ENCODE measurements at places on chromosomes 4 and X.

GRCh38 chrX:125620715-125621587 lies 301.3 kb downstream of the TEX13C start:
- DNase-seq = no peak

DNA sequence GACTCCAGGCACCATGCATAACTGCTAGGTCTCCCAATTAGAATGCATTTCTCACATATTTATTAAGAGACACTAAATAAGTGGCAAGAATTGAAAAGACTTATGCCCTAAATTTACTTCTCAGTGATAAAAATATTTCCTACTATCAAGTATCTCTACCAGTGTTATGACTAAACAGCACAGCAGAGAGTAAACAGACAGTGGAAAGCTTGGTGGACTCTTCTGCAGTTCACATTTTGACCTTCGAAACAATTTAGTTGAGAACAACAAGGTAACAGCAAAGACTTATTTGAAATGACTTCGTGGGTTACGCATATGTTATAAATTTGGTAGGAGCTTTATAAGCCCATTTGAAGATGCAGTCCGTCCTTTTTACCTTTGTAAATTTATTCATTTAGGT lies 16.3 kb upstream of the MAML3 start:
- no peak for DNase-seq

GRCh38 chr4:123109139-123109538 lies 186.7 kb upstream of the NUDT6 start:
- no peak for DNase-seq

DNA sequence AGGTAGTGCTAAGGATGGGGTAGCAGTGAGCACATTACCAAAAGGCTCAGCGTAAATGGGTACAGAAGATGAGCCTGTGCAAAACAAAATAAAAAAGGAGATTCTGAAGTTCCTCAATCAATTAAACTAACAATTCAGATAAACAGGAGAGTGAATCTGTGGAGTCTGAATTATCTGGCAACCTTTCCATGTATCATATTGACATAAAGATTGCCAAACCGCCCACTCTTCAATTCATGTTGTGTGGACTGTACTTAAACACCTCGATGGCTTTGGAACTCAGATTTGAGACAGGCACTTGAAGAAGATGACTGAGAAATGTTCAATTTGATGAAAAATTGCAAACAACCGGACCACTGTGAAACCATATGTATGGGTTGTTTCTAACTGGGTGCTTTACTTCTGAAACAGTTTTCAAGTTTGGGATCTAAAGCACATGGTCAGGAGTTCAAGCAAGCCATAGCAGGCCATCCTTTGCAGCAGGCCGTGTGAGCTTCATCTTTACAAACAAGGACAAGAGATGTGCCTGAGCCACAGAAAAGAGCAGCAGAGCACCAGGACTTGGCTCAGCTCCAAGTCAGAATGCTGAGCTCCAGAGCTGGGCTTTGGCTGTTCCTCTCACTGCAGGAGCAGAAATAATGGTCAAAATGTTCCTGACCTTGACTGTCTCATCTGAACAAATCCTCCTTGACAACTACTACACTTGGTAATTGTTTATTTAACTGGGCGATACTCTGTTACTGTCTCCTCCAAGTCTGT lies 108.1 kb downstream of the MGST2 start:
- no peak for DNase-seq

DNA sequence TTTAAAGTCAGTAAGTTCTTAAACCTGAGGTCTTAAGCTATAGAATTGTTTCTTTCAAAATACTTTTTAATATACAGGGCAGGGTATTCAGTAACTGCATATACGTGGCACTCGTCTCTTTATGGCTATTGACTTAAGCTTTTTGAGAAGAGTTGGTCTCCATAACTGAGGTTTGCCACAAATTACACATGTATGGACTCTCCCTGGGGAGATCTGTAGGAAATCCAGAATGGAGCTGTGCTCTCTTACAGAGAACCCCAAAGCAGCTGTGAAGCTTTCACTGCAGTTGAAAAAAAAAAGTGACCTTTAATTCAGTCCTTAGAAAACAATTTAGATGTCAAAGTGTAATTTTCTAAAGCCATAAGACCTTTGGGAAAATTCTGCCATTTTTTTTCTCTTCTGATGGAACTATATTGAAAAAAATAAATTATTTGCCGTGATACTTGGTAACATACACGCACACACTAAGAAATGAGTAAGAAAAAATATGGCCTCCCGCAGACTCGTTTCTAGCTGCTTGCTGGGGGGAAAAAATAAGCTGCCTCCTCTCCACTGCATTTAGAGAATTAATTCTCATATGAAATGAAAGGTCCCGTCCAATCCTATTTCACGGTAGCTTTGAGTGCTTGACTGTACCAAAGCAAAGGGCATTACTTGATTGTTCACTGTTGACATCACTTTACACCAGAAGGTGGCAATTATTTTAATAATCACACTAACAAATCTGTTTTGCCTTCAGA lies 159.4 kb upstream of the TENM3 start:
- DNase-seq = no peak

DNA sequence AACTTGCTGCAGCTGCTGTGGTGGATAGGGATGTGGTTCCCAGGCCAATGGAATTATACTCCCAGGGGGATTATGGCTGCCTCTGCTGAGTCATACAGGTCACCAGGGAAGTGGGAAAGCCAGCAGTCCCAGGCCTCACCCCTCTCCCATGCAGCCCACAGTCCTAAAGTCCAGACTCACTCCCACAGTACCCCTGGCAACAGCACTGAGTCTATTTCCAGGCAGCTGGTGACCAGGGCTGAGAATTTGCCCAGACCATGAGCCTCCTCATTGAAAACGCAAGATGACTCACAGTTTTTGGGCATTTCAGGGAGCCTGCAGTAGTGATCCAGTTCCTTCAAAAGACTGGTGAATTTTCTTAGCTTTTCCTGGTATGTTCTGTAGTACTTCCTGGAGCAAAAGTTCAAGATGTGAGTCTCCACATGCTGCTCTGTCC lies 137.6 kb downstream of the NPNT start:
- DNase-seq = no peak

DNA sequence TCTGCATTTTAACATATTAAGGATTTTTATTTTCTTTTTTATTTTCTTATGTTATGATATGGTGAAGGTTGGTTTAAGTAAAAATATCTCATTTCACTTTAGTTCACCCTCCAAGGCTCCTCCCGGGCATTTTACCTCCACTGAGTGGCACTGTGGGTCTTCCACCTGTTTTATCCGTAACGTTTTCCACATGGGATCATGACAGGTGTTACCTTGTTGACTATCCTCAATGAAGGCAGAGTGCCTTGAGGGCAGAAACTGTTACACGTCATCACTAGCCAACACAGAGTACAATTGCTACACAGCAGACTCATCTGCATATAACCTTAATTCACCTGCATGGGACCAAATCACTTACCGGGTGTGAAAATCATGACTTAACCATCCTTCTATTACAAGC lies 105.8 kb downstream of the GEMIN8 start:
- DNase-seq = no peak

- no peak for DNase-seq
These were observed 1477.7 kb upstream of the IGFBP7 start for GRCh38 chr4:58587856-58588255.

DNA sequence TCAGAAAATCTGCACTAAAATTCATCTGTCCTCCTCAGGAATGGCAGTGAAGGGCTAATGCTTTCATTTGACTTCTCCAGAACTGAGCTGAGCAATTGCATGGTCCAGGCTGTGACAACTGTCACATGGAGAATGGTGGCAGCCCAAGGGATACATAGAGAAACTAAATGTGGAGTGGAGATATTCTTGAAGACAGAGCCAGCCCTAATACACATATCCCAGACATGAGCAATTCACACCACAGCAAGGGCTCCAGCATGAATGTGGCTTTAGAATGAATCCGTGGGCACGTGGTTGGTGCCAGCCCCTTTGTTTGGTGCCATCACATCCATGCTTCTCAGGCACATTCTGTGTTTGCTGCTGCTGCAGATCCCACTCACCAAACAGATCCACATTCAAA lies 121.6 kb upstream of the MXRA5 start:
- no peak for DNase-seq

DNA sequence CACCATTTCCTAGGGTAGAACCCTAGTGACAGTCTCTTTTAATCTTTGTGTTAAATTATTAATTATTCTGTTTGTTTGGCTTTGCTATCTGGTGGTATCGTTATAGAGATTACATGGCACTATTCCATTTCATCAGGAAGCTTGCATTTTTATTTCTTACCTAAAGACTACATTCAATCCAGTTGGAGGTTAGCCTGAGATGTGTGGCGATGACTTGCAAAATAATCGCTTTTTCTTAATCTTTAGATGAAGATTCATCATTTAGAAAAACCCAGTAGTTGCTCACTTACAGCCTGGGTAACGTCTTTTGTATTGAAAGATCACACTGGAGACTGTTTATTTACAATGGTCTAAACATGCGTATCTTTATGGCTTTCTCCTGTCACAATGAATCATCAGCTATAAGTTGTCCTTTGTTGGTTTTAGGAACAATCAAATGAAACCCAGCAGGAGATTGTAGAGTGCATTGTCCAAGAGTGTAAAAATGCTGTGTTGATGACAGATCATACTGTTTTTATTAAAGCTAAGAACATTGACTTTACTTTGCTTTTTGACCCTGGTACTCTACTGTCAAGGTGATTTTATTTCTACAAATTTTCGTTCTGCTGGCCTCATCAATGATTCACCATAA lies 281.7 kb upstream of the PITX2 start:
- DNase-seq = no peak

- no peak for DNase-seq
These were observed 48.5 kb downstream of the ARHGEF38 start for GRCh38 chr4:105600951-105601350.

DNA sequence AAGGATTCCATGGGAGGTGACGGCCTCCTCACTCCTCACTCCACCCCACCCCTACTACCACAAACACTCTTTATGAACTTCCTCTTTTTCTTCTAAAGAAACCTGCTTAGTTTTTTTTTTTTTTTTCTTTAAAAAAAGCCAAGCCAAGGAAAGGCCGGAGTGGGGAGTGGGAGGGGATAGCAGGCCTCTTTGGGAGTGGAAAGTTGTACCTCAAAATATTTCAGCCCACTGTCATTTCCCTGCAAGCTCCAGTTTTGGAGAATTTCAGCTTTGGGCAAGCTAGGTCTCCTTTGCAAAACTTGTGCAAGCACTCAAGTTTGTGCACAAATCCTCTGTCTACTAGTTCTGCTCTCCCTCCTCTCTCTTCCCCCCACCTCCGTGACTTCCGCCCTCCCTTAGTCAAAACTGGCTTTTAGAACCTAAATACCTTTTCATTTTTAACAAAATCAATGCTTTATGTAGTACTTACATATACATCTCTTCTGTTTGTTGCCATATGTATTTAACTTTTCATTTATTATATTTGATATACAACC lies 512 bp upstream of the ANTXR2 start:
- no peak for DNase-seq

DNA sequence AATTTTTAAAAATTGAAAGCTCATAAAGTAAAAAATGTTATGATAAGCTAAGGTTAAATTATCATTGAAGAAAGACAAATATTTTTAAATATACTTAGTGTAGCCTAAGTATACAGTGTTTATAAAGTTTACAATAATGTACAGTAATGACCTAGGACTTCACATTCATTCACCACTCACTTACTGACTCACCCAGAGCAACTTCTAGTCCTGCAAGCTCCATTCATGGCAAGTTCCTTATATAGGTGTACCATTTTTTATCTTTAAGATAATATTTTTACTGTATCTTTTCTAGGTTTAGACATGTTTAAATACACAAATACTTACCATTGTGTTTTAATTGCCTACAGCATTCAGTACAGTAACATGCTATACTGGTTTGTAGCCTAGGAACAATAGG lies 112.3 kb upstream of the RADX start:
- DNase-seq = no peak

- no peak for DNase-seq
These were observed 329.1 kb downstream of the FBXW7 start for GRCh38 chr4:152206646-152207377.

DNA sequence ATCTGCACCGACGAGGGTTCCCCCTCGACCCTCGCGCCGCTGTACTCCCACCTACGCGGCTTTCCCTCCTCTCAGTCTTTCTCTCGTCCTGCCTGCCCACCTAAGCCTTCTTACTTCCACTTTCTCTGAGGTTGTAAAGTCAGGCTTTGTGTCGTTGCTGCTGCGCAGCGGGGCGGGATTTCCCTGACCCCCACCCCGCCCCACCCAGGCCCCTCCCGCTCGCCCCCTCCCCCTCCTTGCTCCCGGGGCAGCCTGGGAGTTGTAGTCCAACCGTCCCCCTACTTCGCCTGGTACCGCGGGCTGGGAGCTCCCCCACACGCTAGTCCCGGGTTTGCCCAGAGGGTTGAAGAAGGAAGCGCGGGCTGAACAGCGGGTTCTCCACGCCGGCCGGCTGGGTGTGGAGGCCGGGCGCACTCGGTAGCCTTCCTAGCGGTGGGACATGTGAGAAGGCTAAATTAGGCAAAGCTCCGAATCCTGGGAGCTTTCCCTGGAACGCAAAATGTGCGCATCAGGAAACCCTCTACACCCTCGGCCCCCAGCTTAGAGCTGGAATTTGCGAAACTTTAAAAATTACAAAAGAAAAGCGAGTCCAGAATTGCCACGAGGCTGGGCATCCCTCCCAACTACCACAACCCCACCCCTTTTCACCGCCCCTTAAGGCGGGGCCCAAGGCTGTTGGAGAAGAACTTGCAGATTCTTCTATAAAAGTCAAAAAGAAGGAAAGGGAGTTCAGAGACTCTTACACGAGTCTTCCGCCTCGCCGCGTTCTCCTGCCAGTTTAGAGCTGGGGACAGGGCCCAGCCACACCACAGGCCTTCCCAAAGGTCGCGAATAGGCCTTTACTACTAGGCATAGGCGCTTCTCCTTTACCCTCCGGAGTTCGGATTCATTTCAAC lies at the start of gene ATP11C:
Gene ATP11C, minus strand, starts transcription at position 153 of the 896 bp plus-strand sequence. CDS start 1,011 bp downstream, outside the sequence.
- DNase-seq = peak; percentile 12

- no peak for DNase-seq
These were observed 235.2 kb downstream of the HEPH start for GRCh38 chrX:66399273-66399672.

DNA sequence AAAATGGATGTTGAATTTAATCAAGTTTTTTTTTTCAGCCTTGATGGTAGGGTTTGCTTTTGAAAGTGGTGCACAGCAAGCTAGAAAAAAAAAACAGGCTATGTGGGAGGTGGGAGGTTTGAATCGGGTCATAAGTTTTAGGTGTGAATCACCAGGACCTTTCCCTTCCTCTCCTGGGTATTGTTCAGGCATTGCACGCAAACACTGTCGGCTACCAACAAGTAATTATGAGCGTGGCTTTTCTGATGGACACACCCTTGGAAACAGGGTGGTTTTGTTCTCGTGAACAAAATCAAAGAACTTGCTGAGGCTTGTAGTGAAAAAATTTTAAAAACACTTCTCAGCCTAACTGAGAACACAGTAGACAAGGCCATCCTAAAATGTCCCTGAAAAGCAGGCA lies 18.1 kb downstream of the PIR start:
- no peak for DNase-seq

GRCh38 chr4:127055357-127055756 lies 577.4 kb upstream of the INTU start:
- DNase-seq = no peak

DNA sequence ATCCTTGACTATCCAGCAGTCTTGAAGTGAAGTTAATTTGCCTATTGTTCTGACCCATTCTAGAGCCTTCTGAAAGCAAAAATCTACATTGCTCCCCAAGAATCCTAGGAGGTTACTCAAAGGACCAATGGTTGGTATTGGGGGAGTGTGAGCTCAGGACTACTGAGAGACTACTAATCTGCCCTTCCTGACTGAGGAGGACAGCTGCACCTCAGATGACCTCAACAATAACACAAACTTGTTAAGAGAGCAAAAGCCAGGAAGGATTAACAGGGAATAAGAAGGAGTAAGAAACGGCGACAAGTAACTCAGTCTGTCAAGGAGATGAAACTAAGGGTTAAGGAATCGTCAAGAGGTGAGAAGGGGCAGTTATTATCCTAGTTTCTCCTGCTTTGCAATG lies 43.4 kb downstream of the IDS start:
- no peak for DNase-seq

GRCh38 chr4:53704329-53704728 lies 113.0 kb upstream of the LNX1 start:
- no peak for DNase-seq
